ENCODE measurements at places on chromosomes 11 and 22. TPM values are rescaled to one million over a fixed set of nuclear protein-coding genes. Genes with fewer than 3 reads are reported as not detected.

The RAB36 gene
- polyA plus RNA-seq = 10.1 TPM

The KRTAP5-10 gene
- polyA plus RNA-seq = 0.06 TPM

The CACNA1I gene
- not detected for polyA plus RNA-seq

The XRRA1 gene
- 6.8 TPM for polyA plus RNA-seq

The TRIM34 gene
- polyA plus RNA-seq = 6.6 TPM

The MMP27 gene
- polyA plus RNA-seq = not detected

The TESMIN gene
- polyA plus RNA-seq = 1.5 TPM

The TCIRG1 gene
- 56.0 TPM for polyA plus RNA-seq

The GAB4 gene
- not detected for polyA plus RNA-seq

Measured in BJ (cell line).